ENCODE measurements at places on chromosomes 2 and 18.

- no peak for DNase-seq
Measured at GRCh38 chr2:105788670-105789290, 44.1 kb downstream of the NCK2 start.

DNA sequence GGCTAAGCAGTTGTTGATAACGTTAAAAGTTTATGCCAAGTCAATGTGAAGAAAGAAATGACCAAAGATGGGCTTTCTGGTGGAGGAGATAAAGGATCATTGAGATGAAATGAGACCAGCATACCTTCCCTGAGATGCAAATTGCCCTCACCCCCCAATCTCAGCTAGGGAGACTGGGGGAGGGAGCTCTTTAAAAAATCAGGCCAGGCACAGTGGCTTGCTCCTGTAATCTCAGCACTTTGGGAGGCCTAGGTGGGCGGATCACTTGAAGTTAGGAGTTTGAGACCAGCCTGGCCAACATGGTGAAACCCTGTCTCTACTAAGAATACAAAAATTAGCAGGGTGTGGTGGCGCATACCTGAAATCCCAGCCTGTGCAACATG, 30.9 kb upstream of the KCMF1 start:
- no peak for DNase-seq

DNA sequence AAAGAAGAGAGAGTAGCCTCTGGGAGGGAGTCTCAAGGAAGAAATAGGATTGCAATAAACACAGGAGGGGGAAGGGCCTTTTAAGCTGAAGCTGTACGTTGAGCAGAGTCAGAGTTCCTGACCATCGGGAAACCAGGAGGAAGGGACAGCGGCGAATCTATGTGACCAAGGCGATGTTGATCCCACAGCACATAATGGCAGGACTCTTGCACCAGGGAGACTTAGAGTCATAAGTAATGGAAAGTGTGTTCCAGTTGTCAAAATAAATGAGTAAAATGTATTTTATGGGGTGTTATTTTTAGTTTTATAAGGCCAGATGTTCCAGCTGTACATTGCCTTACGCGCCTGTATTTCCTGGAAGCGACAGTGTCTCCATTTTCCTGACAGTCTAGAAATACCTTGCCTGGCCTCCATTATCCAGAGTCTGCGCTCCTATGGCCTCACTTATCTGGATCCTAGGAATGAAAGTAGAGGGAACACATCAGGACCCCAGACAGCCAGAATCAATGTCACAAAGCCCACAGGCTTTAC, 152.8 kb upstream of the COPS8 start:
- no peak for DNase-seq

DNA sequence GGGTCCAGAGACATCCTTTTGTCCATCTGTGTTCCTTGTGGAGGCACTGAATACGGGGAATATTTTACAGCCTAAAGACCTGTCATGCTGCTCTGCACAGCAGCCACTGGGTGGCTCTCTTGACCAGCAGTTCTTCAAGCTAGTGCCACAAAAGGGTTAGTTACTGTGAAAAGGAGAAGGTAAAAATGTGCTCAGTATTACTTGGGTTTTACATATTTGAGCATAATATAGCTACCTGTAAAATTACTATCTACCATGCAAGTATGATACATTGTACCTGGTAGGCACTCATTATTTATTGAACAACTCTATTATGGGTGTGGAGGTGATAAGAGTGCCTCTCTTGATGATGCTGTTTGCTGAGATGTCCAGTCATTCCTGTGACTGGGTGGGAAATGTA, 23.6 kb downstream of the FZD5 start:
- DNase-seq: no peak

DNA sequence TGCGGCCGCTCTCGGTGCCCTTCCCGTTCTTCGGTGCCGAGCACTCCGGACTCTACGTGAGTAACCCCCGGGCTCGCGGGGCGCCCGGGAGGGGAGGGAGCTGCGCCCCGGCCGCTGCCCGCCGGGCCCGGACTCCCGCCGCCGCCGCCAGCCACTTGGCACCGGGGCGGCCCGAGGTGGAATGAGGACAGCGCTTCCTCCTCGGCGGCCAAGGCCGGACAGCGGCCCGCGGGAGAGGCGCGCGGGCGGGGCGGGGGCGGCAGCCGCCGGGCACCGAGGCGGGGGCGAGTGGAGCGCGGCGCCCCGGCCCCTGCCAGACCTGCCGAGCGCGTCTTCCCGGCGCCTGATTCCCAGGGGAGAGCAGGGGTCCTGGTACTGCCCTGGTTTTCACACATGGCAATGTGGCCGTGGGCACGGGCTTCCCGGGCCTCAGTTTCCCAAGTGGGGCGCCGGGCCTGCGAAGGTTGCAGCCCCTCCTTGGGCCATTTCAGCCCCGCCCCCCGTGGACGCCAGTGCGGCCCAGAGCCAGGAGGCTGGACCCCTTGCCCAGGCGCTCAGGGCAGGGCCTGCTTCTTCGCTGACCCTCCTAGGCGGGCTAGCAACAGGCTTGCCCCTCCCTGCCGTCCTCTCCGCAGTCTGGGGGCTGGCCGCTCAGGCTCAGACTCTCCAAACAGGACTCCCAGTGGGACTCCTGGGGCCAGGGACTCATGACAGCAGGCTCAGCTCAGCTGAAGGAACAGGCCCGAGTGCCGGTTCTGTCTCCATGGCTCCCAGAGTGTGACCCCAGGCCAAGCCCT, 775 bp downstream of the SNED1 start:
- DNase-seq: no peak

- no peak for DNase-seq
Measured at GRCh38 chr2:232568161-232568560, 17.7 kb downstream of the EIF4E2 start.

GRCh38 chr18:27604583-27604982, 419.5 kb upstream of the CHST9 start:
- no peak for DNase-seq

DNA sequence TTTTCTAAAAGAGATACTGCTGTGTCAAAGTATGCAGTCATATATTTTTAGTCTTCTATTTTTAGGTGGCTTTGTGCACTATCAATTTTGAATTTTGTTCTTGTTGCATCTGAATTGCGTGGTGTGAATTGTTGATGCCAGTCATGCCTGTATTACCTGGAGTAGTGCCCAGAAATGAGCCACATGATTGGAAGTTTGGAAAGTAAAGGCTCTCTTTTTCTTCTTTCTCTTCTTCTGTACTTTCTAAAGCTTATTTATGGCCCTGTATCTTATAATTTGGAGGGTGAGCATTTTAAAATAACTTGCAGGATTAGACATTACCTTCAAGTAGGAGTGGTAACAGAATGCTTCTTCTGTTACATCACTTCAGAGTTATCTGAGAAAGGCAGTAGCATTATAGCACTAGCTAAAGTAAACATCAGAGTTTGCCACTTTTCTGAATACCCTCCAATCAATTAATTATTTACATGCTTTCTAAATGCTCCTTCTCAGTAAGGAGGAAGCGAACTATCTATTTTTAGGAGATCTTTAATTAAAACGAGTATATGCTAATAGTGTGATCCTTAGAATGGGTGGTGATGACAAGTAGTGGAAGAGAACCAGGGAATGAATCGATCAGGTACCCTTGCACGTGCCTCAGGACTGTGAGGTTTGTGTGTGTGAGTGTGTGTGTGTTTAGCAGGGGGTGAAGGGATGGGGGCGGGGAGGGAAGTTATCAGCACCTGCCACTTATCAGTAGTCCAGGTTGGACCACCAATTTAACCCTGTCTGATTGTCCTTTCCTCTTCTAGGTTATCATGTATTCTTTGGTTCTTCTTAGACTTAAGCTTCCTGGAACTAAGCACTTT, 112.5 kb downstream of the MAP3K20 start:
- DNase-seq: no peak

DNA sequence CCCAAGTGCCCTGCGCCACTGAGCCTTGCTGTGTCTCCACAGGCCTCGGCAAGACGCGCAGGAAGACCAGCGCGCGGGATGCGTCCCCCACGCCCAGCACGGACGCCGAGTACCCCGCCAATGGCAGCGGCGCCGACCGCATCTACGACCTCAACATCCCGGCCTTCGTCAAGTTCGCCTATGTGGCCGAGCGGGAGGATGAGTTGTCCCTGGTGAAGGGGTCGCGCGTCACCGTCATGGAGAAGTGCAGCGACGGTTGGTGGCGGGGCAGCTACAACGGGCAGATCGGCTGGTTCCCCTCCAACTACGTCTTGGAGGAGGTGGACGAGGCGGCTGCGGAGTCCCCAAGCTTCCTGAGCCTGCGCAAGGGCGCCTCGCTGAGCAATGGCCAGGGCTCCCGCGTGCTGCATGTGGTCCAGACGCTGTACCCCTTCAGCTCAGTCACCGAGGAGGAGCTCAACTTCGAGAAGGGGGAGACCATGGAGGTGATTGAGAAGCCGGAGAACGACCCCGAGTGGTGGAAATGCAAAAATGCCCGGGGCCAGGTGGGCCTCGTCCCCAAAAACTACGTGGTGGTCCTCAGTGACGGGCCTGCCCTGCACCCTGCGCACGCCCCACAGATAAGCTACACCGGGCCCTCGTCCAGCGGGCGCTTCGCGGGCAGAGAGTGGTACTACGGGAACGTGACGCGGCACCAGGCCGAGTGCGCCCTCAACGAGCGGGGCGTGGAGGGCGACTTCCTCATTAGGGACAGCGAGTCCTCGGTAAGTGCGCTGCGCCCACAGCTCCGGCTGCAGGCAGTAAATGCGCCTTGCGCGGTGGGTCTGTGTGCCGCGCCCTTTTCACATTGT, 136.8 kb downstream of the NCK2 start:
- peak; percentile 94 for DNase-seq

- DNase-seq: no peak
Measured at GRCh38 chr2:177476897-177477296, 84.3 kb downstream of the AGPS start.

GRCh38 chr2:108215794-108216211, 24.0 kb upstream of the SULT1C3 start:
- no peak for DNase-seq

- no peak for DNase-seq
Measured at GRCh38 chr2:109253217-109253616, 124.2 kb downstream of the SH3RF3 start.

- no peak for DNase-seq
Measured at GRCh38 chr2:210207929-210208328, 17.3 kb downstream of the ACADL start.

GRCh38 chr18:13545514-13545913, 180.8 kb downstream of the FAM210A start:
- peak; percentile 61 for DNase-seq

DNA sequence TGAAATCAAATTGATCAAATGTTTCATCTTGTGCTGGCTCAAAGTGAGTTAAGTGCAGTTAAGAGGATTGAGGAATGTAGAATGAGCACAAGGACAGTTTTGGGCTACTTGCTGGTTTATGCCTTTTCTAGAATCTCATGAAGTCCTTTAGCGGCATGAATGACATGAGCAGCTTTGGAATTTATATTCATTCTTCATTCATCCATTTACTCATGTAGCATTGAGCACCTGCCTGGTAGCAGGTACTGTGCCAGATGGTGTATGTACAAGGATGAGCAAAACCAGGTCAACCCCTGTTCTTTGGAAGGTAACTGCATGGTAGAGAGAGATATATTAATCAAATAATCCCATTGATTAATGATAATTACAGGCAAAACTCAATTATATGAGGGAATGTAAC, 1.2 kb downstream of the ICOS start:
- DNase-seq: no peak

GRCh38 chr2:53575721-53576124, 191.9 kb upstream of the CHAC2 start:
- no peak for DNase-seq

GRCh38 chr2:126634273-126634861, 21.6 kb upstream of the GYPC start:
- DNase-seq: no peak

- no peak for DNase-seq
Measured at GRCh38 chr18:62807396-62807795, 92.1 kb downstream of the PHLPP1 start.

DNA sequence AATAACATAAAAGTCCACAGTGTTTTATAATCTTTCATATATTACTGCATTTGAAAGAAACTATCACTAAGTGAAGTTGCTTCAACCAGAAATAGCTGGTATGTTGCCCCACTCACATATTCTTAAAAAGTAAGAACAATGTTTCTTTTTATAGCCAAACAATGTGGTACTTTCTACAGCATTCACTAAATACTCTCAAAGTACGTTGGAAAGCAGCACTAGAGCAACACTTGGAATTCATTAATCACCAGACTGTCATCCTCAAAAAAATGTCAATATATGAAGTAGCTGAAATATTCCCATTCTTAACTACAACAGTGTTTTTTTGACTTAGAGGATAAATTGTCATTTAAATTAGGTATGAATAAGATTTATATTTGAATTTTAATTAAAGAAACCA, 32.8 kb downstream of the COBLL1 start:
- DNase-seq: no peak

DNA sequence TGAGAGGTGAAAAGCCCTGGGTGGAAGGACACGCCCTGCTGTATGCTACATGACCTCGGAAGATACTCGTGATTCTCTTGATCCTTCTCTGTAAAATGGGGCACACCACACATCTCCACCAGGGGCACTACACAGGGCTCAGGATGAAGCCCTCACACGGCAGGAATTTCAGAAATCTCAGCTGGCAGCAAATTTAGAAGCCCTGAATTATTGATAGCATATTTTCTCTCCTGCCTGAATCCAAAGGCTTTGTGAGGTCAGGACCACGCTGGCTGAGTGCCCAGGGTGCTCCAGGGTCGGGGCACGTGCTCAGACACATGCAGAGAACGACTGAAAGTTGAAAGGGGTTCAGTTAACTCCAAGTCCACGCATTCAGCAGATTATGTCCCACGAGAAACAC, 42.1 kb upstream of the GALR1 start:
- DNase-seq: no peak

GRCh38 chr2:120746144-120746543, 10.5 kb downstream of the GLI2 start:
- no peak for DNase-seq

DNA sequence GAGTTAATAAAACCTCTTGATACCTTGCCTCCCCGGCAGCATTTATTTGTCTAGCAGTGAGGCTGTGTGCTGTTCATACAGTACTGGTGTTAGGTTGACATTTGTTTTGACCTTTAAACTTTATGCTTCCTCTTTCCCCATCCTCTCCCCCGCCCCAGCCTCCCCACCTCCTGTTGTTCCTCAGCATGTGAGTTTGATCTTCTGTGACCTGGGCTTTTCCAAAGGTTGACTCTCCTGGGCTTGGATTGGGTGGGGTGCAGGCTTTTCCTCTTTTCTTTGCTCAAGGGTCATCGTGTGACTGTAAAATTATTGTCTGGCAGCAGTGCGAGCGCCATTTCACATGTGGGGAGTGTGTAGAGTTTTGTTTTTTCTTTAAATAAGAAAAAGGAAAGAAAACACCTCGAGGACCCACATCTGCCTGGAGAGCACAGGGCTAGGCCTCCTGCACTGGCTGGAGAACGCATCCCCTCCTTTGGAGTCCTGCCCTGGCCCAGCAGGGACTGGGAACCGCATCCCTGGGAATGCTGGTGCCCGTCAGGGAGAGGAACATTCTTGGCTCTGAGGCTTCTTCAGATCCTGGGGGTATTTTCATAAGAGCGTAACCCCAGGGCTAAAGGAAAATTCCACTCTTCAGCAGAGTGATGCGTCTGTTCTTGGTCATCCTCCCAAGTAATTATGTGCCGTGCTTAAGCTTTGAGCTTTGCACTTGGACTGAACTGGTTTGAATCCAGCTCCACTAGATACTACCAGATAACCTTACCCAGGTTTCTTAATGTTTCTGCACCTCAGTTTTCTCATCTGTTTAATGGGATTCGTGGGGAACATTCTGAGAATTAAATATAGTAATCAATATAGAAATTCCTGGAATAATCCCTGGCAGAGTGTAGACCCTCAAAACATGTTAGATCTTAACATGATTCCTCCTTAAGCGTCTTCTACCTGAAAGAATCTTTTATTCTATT, 91.5 kb downstream of the SETBP1 start:
- DNase-seq: peak; percentile 94

GRCh38 chr2:37679072-37679695, 7.7 kb upstream of the CDC42EP3 start:
- no peak for DNase-seq

- no peak for DNase-seq
Measured at GRCh38 chr18:51739044-51739666, 541.7 kb upstream of the MEX3C start.
